ENCODE measurements at places on chromosomes 11 and 22. TPM values are rescaled to one million over a fixed set of nuclear protein-coding genes. Genes with fewer than 3 reads are reported as not detected.

- no peak for DNase-seq
Measured at GRCh38 chr11:27296497-27296896, 66.5 kb downstream of the CCDC34 start.

DNA sequence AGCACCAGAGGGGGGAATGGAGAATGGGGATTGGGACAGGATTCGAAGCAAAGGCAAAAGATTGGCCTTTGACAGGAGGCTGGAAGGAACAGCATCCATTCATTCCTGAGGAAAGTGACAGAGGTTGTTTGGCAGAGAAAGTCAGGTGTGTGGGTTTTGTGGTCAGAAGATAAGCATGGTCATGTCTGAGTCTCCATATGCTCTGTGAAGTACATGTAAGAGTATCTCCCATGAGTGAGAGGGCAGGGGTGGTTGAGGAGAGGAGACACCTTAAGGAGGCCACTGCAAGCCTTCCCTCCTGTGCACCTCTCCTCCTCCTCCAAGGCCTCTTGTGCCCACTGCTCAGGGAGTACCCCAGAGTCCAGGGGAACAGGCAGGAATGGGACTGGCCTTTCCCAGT lies 1.9 kb upstream of the NLRP10 start:
- no peak for DNase-seq

The PDGFD gene
- 0.95 TPM for total RNA-seq

DNA sequence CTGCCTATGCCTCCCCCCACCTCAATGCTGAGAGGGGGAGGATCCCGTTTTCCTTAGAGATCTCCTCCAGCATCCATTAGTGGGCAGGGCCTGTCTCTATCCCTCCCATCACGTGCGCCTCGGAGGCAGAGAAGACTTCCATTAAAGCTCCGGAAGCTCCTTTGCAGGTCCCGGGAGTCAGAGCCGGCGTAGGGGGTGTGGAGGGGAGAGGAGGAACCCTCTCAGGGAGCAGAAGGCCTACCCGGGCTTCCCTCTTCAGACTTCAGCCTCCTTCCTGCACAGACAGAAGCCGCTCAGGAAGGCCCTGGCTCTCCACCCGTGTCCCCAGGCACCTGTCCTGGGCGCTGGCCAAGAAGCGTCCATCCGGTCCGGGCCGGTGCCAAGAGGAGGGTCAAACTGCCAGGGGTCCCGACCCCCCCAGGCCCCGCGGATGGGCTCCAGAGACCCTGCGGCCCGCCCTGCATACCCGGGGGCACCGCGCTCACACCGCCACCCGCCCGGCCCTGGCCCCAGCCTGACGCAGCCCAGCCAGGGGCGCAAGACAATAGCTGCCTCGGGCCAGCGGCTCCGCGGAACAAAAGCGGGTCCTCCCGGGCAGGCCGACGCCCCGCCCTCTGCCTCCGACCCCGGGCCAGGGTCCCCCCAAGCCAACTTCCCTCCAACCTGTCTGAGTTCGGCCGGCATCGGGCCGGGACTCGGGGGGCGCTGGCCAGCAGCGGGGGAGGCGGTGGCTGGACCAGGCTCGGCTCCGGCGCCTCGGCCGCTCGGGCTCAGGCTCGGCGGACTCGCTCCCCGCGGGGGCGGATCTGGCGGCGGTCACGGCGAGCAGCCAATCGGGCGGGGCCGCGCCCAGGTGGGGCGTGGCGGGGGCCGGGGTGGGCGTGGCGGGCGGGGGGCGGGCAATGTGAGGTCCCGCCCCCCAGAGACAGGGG lies 29.9 kb downstream of the ARVCF start:
- DNase-seq = peak; percentile 65

The DEFB131B gene
- not detected for total RNA-seq

- no peak for DNase-seq
Measured at GRCh38 chr11:111870522-111870885, 877 bp downstream of the ALG9 start.

- DNase-seq = no peak
Measured at GRCh38 chr22:27846910-27847309, 45.4 kb upstream of the MN1 start.

The MIAT gene
- 0.33 TPM for total RNA-seq

The NUDT22 gene
- total RNA-seq = 21.5 TPM

The MFRP gene
- total RNA-seq = not detected

- DNase-seq = no peak
Measured at GRCh38 chr11:90908074-90908473, 685.2 kb upstream of the CHORDC1 start.

The MOGAT2 gene
- total RNA-seq = not detected

DNA sequence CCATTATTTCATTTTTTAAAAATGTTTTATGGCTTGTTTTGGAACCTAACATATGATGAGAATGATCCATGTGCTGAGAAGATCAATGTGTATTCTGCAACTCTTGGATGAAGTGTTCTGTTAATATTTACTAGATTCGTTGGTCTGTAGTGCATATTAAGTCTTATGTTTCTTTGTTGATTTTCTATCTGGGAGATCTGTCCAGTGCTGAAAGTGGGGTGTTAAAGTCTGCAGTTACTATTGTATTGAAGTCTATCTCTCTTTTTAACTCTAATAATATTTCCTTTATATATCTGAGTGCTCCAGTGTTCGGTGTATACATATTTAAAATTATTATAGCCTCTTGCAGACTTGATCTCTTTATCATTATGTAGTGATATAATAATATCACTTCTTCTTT lies 11.9 kb downstream of the PATE3 start:
- DNase-seq = no peak

GRCh38 chr11:117840881-117841550 lies 16.5 kb upstream of the FXYD2 start:
- no peak for DNase-seq

- DNase-seq = no peak
Measured at GRCh38 chr11:120912504-120912903, 111.4 kb upstream of the TBCEL start.

DNA sequence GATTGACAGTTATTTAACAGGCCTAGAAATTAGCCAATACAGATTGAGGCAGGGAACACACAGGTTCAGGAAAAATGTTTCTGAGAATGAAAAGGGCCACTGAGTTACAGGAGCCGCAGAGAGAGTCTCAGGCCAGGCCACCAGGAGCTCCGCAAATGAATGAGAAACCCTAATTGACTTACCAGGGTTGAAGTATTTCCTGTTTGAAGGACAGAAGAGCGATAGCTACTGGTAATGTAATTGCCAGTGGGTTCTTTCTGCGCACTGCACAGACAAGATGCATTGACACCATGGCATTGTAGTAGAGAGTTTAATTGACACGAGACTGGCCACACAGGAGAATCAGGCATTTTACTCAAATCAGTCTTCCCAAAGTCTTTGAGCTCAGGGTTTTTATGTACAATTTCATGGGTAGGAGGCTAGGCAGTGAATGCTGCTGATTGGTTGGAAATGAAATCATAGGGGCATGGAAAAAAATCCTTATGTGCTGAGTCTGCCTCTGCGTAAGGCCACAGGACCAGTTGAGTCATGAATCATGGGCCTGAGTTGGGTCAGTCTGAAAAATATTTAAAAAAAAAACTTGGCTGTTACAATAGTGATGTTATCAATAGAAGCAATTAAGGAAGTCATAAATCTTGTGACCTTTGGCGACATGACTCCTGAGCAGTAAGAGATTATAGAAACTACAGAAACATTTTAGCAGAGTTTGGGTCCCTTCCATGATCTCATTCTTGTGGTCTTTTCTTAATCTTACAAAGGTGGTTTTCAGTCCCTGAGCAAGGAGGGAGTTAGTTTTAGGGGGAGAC lies 203.8 kb downstream of the CASP12 start:
- no peak for DNase-seq

- DNase-seq = peak; percentile 88
Measured at GRCh38 chr11:134068829-134069425, at the start of gene JAM3. Gene JAM3, plus strand, starts transcription at chr11:134069072. Its CDS starts 12 bp downstream, at chr11:134069084.

The MS4A3 gene
- not detected for total RNA-seq

- DNase-seq = no peak
Measured at GRCh38 chr22:30994960-30995359, 25.9 kb downstream of the TUG1 start.

DNA sequence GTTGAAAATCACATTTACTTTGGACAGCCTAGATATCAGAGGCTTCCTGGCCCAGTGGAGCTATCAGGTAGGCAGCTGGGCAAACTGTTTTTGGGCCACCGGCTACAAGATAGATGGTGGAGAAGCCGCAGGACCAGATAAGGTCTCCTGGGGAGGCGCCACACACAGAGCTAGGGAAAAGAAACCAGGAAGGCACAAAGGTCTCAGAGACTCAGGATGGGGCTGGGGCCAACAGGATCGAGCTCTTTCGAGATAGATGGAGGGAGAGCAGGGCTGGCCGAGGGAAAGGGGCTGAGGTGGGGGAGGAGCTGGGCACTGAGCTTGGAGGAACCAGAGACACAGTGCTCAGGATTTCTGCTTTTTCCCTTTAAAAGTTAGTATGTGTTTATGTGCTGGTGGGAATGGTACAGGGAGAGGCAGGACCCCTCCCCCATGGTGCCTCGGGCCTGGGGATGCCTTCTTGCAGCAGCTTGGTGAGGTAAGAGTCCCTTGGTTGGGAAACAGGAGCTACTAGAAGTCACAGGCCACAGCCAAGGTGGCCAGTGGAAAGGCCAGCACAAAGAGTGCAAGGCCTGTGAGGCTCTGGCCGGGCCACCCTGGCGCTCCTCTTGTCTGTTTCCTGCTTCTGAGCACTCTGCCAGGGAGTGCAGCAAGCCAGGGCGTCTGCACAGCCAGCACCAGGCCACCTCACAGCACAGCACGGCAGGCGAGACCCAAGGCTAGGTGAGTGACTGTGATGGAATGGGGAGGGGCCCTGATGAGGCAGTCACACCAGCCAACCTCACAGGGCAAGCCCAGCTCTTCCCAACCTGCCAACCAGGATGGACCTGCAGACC lies 11.5 kb upstream of the NAP1L4 start:
- DNase-seq = peak; percentile 18

DNA sequence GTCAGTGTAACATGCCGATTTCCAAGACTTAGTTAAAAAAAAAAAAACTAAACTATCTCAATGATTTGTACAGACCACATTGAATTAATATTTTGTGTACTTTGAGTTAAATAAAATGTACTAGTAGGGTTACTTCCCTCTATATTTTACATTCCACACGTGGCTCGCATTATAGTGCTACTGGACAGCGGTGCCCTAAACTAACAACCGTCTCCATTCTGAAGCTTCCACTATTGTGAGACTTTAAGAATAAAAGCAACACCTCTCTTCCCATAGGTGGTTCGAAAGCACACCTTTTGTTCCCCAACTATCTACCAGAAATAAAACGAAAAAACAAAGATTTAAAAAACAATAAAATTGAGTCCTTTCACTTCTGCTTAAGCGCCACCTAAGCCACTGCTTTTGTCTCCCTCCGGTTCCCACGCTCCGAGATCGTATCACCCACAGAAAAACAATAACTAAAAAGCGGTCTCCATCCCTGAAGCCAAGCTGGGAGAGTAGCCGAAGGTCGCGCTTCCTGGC lies 380 bp upstream of the TTC17 start:
- no peak for DNase-seq

GRCh38 chr11:1134848-1135445 lies 22.8 kb upstream of the MUC5AC start:
- no peak for DNase-seq

DNA sequence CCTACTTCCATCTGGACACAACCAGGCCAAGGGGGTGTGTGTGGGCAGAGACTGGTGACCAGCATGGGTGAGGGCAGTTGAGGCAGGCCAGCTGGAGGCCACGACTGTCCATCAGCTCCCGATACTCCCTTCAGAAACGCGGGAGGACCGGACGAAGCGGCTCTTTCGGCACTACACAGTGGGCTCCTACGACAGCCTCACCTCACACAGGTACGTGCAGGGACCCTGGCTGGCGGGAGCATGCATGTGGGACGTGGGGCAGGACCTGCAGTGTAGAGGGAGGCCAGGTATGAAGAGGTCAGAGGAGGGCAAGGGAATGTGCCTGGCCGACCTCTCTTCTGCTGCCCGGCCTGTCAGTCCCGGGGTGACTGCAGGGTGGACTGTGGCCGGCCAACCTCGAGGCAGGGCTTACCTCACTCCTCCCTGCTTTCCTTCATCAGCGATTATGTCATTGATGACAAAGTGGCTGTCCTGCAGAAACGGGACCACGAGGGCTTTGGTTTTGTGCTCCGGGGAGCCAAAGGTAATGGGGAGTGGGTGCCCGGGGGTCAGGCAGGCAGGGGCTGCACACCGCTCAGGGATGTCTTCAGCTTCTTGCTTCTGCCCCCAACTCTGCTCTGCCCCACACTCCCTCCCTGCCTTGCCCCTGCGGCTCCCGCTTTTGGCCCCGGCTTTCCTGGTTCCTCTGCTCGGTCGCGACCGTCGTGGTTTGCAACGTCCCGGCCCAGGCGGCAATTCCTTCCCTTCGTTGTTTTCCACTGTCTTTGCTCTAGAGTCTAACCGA lies 31.3 kb downstream of the SHANK3 start:
- DNase-seq = no peak

- no peak for DNase-seq
Measured at GRCh38 chr11:4654635-4655369, 11.0 kb downstream of the OR51E1 start.

The ZC3H12C gene
- total RNA-seq = 3.7 TPM

DNA sequence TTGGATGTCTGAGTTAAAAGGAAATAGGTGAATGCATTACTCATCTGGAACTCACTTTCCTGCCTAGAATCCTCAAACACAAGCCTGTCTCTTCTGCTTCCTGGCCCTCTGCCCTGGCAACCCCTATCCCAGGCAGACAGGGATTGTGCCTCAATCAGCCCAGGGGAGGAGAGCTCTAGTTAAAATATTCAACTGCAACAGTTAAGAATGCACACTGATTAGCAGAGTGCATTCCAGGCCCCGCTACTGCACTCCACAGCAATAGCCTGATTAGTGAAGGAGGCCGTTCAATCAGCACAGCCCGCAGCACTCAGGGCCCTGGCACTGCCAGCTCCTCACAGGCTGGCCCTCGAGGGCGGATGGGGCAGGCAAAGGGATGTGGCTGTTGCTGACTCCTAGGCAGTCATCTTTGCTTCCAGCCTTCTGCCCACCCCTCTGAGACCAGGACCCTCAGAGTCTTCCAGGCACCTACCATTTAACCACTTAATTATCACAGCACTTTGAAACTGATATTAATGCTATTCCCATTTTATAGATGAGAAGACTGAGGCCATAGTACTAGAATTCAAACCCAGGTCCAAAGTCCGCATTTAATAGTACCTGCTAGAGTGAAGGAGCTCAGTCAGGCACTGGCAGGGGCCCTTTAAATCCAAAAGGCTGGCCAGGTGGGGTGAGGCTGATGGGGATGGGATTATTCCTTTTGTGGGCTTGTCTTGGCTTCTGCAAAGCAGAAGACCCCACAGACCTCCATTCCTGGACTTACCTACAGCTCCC lies 435.3 kb downstream of the SOX6 start:
- no peak for DNase-seq

DNA sequence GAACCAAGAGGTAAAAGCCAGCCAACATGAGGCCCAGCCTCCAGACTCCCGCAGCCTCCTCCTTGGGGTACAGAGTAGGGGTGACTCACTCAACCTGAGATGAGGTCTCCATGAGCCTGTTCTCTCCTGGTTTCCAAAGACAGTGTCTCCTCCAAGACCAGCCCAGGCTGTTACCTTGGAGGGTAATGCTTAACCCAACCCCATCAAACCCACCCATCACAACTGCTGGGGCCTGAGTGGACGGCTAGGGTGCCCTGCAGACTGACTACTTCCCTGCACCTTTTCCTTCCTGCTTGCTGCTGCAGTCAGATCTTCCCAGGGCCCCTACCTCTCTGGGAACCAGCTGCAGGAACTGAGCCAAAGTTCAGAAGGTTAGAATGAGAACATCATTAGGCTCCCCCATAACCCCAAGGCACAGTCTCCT lies 5.1 kb upstream of the NOL12 start:
- peak; percentile 47 for DNase-seq

GRCh38 chr22:30212363-30212995 lies 34.1 kb downstream of the LIF start:
- DNase-seq = peak; percentile 96

GRCh38 chr22:37849089-37849751 lies at the start of gene EIF3L:
Gene EIF3L, plus strand, starts transcription at chr22:37849419. Its CDS starts 31 bp downstream, at chr22:37849450.
- peak; percentile 89 for DNase-seq

- DNase-seq = peak; percentile 50
Measured at GRCh38 chr11:118012083-118012669, 26.0 kb downstream of the IL10RA start.

The SCUBE2 gene
- total RNA-seq = not detected

All from MG63 (cell line).